ENCODE measurements at places on chromosomes 7 and 10.
A peak's percentile ranks its signal among the peaks of the same experiment; 100 is the strongest.

GRCh38 chr10:555682-556350, 133.7 kb downstream of the DIP2C start:
- no peak for DNase-seq

- DNase-seq, result no peak
Measured at GRCh38 chr10:17222329-17222728, 5.7 kb upstream of the VIM start.

- no peak for DNase-seq
Measured at GRCh38 chr7:93516834-93517233, 57.7 kb downstream of the CALCR start.

DNA sequence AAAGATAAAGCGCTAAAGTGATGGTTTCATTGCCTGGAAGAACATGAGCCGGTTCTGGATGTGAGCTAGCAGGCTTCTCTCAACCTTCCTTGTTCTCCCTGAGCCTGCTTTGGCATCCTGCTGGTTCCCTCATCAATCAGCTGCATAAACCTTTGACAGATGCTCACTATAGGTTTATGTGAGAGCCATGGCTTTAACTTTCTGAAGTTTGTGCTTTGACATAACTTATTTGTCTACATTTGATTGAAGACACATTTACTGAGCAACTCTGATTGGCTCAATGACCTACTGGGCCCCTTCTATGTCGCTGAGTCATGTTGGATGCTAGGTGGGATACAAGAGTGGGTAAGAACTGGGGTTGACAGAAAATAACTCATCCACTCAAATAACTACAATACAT, 192.0 kb downstream of the ADAM12 start:
- peak; percentile 54 for DNase-seq

- peak; percentile 57 for DNase-seq
Measured at GRCh38 chr10:76868098-76868977, 769.3 kb downstream of the KCNMA1 start.

DNA sequence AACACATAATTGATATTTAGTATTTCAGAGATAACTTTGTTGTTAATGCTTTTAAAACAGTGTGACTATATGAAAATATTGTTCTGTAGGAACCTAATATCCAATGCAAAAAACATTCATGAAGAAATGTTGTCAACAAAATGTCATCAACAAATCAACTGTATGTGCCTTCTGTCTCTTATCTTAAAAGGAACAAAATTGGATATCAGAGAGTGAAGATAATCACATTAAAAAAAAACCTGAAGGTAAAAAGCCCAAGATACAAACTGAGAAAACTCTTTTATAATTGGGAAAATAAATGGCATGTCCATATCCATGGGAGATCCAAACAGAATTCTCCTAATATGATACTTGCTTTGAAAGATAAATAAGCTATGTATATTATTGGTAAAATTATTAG, 33.9 kb downstream of the ICA1 start:
- no peak for DNase-seq

GRCh38 chr10:89102735-89103134, 104.4 kb downstream of the CH25H start:
- DNase-seq, result no peak

DNA sequence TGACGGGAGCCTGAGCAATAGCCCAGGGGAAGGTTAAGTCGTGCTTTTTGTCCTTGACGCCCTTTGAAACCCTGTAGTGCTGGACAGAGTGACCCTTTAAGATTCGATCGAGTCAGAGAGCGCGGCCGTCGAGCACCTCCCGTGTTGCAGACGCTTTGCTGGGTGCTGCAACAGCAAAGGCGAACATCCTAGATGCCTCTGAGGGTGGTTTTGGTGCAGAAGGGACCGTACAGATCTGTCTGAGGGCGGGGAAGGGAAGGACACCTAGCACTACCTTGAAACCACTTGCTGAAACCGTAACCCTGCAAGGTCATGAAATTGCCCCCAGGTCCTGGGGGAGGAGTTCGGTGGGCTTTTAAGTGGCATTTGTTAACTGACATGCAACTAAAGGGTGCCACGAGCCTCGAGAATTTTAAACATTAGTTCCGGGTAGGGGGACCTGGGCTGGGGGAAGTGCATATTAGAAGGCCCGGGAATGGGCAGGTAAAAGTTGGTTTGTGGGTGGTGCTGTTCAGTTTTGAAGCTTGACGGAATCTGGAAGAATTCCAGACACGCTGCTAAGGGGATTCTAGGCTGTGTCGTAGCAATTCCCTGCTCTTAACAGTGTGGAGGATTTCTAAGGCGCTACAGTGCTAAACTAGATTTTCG, 786 bp downstream of the ATP5F1C start:
- peak; percentile 33 for DNase-seq

- no peak for DNase-seq
Measured at GRCh38 chr7:36970551-36971514, 246.5 kb upstream of the AOAH start.

- DNase-seq, result no peak
Measured at GRCh38 chr7:17940951-17941431, 697 bp upstream of the SNX13 start.

DNA sequence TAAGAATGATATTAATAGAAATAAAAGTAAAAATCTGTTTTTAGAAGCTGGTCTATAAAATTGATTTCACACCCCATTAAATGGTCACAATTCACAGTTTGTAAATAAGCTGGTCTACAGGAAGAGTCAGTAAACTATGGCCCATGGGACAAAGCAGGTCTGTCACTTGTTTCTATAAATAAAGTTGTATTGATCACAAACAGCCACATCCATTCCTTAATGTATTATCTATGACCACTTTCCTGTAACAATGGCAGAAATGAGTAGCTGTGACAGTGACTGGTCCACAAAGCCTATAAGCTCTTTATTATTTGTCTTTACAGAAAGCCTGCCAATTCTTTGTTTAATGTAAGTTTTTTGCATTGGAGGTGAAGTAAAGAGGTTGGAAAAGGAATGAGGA, 114.5 kb downstream of the SEMA3E start:
- DNase-seq, result no peak

DNA sequence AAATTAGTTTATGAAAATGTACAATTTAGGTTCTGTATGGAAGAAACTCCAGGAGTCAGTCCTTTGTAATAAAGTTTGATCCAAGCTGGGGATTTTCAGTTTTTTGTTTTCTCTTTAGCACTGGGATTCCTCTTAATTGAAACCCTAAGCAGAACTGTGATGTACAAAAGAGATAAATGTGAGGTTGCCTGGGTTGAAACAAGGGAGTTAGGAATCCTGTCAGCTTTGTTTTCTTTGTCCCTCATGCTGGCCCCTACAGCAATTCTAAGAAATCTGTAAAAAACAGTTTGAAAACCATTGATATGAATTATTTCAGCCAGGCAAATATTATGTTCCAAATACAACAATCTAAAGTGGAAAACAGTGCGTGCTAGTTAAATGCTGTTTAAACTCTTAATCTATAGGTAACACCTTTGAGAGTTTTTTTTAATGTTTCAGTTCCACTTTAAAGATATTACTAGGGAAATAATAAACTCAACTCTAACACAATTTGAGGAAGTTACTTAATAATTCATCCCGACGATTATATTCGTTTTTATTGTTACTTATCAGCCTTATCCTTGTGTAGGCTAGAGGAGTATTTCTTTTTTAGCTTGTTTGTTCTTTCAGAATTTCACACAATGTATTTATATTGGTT, 65.3 kb downstream of the SGCE start:
- no peak for DNase-seq

GRCh38 chr7:90180011-90180585, 25.8 kb downstream of the STEAP1 start:
- peak; percentile 48 for DNase-seq

DNA sequence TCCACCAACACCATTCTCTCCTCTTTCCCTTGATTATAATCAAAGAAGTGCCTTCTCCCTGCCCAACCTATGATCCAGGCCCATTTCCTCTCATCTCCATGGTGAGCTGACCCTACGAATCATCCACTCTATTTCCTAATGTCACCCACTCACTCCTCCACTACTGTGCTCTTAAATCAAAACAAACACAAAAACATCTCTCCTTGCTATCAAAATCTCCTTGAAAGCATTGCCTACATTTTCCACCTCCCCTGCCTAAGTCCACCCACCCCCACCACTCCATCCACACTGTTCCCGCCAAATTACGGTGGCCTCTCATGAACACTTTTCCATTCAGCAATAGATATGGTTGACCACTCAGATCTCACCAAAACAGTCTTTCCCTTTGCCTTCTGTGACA, 5.3 kb downstream of the DYDC1 start:
- DNase-seq, result no peak

- no peak for DNase-seq
Measured at GRCh38 chr7:22686620-22687019, 40.4 kb upstream of the IL6 start.

DNA sequence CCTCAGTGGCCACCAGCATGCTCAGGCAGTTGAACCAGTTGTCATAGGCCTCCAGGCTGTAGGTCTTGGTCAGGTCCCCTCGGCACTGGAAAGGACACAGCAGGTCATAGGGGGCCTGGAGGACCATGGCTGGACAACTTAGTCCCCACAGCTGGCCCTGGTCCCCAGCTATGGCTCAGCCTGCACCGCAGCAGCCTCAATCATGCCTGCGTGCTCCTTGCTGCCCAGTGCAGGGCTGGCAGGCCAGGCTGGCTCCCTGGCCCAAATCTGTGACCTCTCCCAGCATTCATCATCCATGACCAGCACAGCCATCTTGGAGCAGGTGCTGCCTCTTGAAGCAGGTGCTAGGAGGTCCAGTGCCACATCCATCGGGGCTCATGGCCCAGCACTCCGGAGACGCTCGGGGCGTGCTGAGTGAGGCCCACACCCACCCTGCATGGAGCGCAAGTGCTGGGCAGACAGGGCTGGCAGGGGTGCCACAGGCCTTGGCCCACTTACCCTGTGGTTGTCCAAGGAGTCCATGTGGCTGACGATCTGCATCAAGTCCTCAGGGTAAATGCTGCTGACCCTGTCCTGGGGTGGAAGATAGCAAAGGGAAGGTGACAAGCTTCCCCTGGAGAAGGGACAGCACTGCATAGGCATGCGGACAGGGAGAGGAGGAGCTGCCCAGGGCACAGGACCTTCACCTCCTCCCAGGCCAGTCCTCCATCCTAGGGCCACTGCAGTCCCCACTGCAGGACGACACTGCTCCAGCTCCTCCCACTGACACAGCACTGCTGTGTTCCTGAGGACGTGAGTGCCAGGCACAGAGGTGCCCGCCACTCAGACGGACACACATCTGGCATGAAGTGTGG, 61.7 kb downstream of the CSGALNACT2 start:
- DNase-seq, result no peak

DNA sequence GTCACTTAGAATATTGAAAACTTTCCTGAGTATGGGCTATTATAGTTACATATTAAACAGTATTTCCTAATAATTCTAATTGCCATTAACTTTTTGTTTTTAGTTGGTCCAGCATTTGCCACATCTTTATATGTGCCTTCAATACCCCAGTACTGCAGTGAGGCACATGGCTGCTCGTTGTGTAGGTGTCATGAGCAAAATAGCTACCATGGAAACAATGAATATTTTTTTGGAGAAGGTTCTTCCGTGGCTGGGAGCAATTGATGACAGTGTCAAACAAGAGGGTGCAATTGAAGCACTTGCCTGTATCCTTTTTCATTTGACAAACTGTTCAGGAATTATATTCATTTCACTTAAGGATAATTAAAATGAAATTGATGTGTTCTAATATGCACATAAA, 72.7 kb downstream of the BTAF1 start:
- no peak for DNase-seq

GRCh38 chr10:22054961-22055360, 51.4 kb upstream of the DNAJC1 start:
- DNase-seq, result peak; percentile 42

- DNase-seq, result no peak
Measured at GRCh38 chr7:134248196-134248595, 68.5 kb downstream of the SLC35B4 start.

DNA sequence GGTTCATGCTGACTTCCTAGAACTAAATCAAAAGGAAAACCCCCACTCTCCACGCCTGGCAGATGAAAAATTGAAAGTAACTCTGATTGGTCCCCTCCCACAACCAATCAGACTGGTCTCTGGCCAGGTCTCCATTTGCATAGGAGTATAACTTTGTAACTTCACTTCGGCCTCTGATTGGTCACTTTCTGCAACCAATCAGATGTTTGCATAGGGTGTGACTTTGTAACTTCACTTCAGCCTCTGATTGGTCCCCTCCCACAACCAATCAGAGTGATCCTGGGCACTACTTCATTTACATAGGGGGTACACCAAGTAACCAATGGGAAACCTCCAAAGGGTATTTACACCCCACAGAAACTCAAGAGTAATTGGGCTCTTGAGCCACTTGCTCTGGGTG, 306.6 kb upstream of the PFKP start:
- no peak for DNase-seq

GRCh38 chr10:71213127-71213621, 804 bp downstream of the UNC5B start:
- DNase-seq, result peak; percentile 75

DNA sequence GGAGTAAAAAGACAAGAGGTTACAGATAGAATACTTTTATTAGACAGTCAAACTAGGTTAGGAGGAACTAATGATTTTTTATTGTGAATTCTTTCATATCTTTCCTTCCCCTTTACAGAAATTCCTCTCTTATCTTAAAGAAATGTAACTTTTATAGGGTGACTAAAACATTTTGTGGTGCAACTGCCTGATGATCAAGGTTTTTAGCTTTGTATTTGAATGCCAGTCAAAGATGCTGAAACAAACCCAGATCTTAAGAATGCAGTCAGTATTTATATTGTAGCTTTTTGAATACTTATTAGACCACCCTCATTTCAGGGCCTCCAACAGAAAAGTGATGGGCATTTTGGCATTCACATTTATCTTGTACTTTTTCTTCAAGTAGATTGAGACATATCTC, 27.4 kb downstream of the TAX1BP1 start:
- peak; percentile 17 for DNase-seq

DNA sequence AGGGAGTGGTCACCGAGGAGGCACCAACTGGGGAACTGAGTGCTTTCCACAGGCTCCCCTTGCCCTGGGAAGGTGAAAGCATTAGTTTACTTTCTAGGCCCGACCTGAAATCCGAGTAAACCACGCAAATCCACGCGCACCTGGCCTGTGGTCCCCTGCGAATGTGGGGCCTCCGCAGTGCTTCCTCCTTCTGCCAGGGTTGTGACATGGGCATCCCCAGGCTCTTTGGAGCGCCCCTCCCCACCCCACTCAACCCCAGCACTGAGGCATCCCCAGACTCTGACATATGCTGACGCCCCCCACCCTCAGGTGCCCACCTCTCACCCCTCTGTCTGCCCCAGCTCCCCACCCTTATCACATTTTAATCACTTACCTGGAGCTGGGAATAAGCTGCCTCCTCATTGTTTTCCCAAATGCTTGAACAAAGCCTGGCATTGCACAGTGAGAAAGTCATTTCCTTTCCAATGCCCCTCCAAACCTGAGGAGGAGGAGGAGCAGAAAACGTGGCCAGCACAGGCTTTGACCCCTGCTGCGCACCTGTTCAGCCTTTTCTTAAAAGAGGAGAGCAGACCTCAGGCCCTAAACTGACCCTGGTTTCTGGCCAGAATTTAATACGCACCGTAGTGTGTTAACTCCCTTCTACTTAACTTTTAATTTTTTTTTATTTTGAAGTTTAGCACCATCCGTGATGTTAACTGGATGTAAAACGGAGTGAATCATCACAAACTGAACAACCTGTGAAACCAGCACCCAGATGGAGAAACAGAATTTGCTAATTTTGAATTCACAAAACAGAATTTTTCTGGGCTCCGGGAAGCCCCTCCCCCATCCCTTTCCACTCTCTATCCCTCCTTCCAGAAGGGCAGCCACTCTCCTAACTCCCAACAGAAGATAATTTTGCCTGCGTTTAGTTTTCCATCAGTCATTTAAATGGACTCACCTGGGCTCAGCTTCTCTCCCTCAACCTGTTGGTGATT, 129.4 kb downstream of the WDR11 start:
- no peak for DNase-seq
